ENCODE measurements at places on chromosomes 6 and 20.

- DNase-seq: no peak
These were observed 78.6 kb downstream of the AIG1 start for GRCh38 chr6:143139239-143139784.

DNA sequence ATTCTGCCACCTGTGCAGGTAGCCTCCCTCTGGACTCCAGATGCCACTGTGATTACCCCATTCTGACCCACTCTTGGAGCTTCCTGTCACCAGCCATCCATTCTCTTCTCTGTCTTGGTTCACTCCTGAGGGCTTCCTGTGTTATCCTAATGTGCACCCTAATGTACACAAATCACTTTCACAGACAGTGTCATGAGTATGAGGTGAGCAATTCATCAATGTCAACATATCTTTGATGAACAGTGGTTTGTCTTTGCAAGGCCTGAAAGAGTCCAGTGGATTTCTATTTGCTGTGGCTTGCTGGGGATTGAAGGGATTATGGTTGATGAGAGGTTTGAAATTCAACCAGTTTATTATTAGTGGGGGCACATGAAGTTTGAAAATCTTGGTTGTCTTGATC is 63.8 kb upstream of the EEF1E1 start:
- no peak for DNase-seq

DNA sequence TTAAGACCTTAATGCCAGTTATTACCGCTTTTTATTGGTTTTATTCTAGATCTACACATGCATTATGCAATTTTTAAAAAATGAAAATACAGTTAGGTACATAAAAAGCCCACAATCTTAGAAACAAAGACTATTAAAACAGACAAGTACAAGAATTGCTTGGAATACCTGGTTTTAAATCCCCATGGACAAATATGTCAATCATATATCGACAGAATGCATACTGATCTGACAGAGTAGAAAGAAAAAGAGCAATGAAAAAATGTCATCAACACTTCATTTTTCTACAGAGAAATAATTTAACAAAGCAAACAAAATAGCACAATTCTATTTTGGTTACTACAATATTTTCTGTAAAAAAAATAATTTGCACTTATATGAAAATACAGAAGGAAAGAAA is 139.7 kb downstream of the TRDN start:
- no peak for DNase-seq

GRCh38 chr6:148263010-148263409 is 79.6 kb upstream of the SASH1 start:
- no peak for DNase-seq

DNA sequence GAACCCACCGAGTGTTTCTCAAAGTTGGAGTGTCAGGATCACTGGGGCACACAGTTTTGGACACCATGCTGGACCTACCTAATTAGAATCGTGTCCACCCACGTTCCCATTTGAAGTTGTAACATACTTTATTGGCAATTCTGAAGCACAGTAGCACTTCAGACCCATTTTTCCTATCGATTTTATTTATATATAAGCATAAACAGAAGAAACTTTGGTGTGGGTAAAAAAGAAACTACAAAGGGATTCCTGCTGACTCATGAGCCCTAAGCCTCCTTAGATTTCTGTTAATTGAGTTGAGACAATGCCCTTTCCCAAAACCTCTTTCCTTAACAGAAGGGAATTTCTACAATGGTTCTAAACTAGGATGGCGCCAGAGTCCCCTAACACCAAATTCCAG is 398.0 kb downstream of the CDKAL1 start:
- DNase-seq: no peak

GRCh38 chr6:10248378-10248843 is 166.5 kb downstream of the TFAP2A start:
- no peak for DNase-seq

DNA sequence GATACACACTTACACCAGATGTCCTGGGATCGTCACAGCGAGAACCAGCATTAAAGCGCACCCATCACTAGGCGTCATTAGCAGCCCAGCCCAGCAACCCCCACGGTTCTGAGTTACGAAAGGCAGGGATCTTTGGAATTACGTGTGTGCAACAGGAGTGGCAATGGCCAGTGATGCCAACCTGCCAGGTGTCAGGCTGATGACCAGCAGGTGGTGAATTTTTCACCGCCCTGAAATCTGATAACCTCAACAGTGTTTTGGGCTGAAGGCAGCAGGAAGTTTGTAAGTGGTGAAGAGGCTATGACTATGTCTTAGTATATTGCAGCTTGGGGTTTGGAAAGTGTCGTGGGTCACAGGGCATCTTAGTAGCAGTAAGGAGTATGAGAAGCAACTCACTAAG is 166.1 kb downstream of the TMEM242 start:
- DNase-seq: no peak

DNA sequence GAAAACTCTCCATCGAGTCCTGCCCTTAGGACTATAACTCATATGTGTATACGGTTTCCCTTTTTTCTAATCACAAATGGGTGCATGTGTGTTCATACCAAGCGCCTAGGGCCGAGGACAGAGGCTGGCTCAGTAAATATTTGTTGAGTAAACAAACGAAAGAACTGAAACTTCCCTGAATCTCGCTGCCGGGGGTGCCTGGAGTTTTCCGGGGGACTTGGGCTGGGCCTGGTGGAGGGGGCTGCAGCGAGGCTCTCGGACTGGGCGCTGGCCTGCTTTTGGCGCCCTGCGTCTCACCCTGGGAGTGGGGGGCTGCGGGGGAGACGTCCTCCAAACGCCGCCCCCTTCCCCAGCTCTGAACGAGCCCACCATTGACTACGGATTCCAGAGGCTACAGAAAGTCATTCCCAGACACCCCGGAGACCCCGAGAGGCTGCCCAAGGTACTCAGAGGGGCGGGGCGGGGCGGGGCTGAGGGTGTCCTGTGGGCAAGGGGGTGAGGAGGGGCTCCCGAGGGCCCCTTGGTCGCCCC is 49.0 kb downstream of the CPXM1 start:
- no peak for DNase-seq

GRCh38 chr6:142303176-142303533 is 1.3 kb downstream of the ADGRG6 start:
- DNase-seq: no peak

DNA sequence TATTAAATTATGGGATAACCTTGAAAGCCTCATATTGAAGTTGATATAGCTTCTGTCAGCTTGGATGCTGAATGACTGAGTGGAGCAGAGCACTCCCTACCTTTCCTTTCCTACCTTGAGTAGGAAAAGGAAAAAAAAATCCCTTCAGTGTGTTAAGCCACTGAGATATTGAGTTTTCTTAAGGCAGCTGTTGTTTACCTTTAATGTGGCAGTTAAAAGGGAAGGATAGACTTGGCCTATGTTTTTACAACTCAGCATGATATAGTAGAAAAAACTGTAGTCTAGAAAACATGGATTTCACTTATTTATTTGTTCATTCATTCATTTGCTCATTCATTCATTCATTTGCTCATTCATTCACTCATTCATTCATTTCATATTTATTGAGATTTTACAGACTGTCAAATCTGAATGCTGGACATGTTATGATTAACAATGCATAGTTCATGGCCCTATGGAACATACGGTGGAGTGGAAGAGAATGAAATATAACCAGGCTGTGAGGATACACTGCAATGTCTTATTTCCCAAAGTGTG is 131.5 kb upstream of the MAN1A1 start:
- DNase-seq: no peak

- no peak for DNase-seq
These were observed 139.3 kb upstream of the SNX9 start for GRCh38 chr6:157683707-157684106.

GRCh38 chr6:125163811-125164210 is 10.2 kb downstream of the TPD52L1 start:
- no peak for DNase-seq
